ENCODE measurements at places on chromosomes 1 and 21.

GRCh38 chr21:39105341-39105765 is 77.9 kb downstream of the PSMG1 start:
- no peak for DNase-seq

DNA sequence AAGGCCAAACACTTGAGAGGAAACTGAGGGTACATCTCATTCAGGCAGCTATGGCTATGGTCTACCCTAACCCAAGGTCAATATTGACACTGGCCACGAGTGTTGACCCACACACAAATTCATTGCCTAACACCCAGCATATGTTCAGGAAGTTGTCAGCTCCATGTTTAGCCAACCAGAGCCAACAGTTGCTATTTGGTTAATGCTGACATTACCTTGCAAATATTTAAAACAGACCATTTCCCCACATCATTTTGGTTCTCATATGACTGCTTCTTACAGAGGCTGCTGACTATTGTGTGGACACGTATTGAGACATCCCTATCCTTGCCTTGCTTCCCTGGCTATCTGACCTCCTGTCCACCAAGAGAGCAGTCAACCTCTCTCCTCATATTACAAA is 97.3 kb downstream of the LMX1A start:
- no peak for DNase-seq

DNA sequence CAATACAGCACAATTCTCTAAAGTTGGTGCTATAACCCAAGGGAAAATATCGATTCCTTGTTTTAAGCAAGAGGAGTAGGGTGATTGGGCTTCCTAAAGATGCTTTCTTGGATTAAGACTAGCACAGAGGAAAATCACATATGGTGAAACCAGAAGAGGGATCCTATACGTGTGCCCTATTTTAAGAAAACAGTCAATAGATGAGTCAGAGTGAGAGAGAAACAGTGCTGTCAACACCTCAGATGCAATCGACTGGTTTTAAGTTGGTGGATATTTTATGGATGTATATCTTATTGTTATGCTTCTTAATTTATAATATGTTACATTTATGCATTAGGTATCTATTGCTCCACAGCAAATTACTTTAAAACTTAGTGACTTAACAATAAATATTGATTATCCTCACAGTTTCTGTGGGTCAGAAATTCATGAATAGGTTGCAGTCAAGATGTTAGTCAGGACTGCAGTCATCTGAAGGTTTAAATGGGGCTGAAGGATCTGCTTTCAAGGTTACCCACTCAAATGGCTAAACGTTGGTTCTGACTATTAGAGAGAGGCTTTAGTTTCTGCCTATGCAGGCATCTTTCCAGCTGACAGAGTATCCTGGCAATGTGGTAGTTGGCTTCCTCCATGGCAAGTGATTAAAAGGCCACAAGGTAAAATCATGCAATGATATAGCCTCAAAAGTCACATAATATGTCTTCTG is 61.6 kb upstream of the DEPDC1 start:
- DNase-seq = no peak

GRCh38 chr1:230103306-230104173 is 36.5 kb downstream of the GALNT2 start:
- DNase-seq = no peak

DNA sequence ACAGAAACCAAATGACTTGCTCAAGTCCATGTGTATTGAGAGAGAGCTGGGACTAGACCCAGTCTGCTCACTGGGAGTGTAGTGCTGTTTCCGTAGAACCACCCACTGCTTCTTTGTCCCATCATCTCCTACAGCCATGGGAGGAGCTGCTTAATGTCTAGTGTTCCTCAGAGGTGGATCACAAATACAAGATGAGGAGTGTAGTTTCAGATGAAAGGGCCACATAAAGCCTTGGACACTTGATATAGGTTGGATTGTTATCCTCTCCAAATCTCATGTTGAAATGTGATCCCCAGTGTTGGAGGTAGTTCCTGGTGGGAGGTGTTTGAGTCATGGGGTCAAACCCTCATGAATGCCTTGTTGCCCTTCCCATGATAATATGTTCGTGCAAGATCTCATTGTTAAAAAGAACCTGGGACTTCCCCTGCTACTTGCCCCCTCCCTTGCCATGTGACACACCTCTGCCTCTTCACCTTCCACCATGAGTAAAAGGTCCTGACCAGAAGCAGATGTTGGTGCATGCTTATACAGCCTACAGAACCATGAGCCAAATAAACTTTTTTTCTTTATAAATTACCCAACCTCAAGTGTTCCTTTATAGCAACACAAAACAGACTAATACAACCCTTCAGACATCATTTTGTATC is 127.5 kb upstream of the DNAH14 start:
- no peak for DNase-seq

GRCh38 chr21:44013380-44014088 is 1.4 kb downstream of the TRAPPC10 start:
- no peak for DNase-seq

GRCh38 chr1:218803351-218803997 is 370.2 kb upstream of the LYPLAL1 start:
- no peak for DNase-seq

All from NCI-H1930 (cell line).